NCI-H1436 treated with DMSO at 0.1 percent for 48 hours (cell line): ENCODE measurements at places on chromosomes 5 and 9.

GRCh38 chr5:50888751-50889150 lies 222.3 kb downstream of the PARP8 start:
- DNase-seq, result no peak

GRCh38 chr5:51960617-51961121 lies 577.4 kb downstream of the ISL1 start:
- peak; percentile 62 for DNase-seq

GRCh38 chr5:145872486-145872885 lies 328 bp downstream of the GRXCR2 start:
- no peak for DNase-seq

DNA sequence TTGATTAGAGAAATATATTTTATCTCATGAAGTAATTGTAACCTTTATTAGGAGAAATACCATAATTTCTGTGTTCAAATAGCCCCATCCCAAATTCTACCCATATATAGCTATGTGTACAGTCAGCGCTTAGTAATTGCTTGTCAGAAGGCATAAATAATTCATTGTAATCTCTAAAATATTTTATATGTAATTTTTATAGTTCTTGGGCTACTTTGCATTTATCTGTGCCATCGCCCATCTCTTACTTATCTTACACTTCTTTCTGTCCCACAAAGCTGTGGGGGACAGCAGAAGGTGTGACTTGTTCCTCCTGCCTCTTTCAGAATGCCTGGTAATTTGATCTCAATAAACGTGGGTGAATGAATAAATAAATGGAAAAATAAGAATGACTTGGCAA lies 5.5 kb downstream of the ADAMTSL1 start:
- DNase-seq, result no peak

DNA sequence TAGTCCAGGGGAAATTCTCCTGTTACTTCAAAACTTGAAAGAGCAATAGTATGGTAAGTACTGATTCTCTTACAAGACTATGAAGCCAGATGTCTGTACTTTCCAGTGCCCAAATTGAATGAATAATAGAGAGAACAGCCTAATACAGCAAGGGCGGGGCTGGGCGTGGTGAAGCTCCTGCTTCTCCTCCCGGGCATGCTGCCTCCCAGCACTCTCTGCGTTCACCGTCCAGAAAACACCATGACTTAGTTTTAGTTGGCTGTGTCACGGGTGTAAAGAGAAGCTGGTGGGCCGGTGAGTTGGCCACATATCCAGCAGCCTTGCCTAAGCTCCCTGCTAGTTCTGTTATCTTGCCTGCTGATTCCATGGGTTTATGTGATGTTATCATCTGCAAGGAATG lies 40.7 kb upstream of the ADAMTS2 start:
- DNase-seq, result no peak

GRCh38 chr9:20114974-20115373 lies 326.1 kb upstream of the SLC24A2 start:
- no peak for DNase-seq

DNA sequence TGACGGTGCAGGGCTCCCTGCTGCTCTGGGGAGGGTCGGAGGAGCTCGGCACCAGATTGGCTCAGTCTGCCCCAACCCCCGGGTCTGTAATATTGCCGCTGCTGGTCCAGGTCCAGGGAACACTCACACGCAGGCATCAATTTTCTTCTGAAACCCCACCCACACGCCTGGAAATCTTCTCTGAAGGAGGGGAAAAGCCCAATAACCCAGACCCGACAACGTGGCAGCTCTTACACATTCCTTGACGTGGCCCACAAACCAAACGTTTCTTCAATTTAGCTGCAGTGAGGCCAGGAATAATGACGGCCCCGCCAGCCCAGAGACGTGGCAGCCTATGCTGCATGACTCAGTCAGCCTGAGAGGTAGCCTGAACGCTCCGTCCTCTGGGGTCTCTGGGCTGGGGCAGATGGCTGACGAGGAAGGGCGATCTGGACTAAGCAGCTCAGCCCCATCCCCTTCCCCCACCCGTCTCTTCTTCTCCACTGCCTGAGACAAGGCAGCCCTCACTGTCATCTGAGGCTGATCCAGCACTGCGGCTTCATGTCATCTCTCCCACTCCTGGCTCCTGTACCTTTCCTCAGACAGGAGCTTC lies 9.9 kb upstream of the SPARC start:
- no peak for DNase-seq

DNA sequence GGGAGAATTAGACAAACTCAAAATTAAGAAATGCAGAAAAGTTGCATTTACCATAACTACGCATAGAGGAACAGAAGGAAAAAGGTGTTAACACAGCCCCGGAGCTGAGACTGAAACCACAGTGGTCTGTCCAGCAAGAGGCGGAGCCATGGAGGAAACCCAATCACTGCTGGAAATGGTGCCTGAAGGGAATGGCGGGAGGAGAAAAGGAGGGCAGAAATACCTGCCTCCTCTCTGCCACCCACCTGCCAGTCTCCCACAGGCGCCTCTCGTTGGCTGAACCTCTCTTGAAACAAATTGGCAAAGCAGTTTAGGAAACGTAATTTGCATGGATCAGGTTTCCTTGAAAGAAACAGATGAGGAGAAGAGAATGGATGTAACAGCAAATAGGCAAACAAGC lies 9.7 kb upstream of the PRKACG start:
- DNase-seq, result peak; percentile 75

DNA sequence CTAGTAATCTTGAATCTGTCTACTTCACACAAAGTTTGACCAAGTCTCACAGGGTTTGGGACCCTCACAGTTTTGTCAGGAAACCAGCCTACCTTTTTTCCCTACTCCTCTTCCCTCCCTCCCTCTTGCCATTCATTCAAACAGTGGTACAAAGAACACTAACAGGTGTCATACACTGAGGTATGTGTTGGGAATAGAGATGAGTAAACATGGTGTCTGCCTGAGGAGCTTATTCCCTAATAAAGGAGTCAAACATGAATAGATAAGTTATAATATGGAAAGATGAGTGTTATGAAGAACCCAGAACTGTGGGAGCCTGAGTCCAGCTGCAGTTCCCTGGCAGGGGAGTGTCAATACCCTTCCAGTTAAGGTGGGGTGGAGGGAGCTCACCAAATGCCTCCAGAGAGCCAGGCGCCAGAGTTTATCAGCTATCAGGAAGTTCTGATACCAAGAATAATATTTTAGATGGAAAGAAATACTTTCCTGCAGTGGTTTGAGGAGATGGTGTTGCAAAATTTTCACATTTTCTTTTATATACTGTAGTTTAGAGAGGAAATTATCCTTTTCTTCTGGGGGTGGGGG lies 183.4 kb upstream of the NR3C1 start:
- DNase-seq, result no peak

DNA sequence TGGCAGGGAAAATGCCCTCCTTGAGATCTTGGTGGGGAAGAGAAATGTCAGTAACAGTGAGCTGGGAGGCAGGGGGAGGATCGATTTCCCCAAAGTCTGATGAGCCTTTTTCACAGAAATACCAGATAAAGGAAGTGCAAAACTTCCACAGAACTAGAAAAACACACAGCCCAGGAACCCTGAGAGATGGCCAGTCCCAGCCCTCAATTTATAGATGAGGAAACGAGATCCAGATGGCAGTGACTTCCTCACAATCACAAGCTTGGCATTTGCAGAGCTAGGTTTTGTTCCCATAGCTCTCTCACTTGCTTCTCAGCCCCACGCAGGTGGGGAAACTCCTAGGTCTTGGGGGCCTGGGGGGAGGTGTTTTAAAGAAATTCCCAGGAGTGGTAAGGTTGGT lies 3.8 kb upstream of the GGTA1 start:
- no peak for DNase-seq

GRCh38 chr9:2367970-2368369 lies 253.6 kb upstream of the VLDLR start:
- no peak for DNase-seq

DNA sequence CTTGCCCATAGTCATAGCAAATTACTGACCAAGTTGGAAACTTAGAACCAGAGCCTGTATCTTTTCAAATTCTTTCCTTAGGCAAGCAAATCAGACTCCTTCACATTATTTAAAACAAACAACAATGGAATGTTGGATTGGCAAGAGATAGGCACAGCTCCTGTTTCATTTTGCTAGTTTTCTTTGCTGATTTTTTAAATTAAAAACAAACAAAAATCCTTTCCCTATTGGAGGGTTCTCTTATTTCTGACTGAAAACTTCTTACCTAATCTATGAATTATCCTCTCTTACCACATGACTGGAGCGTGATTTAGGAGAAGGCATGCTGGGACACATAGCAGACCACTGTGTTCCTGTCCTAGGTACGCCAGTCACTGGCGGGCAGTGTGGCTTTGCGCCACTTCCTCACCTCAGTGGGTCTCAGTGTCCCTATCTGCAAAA lies 63.0 kb downstream of the TTC39B start:
- DNase-seq, result no peak

DNA sequence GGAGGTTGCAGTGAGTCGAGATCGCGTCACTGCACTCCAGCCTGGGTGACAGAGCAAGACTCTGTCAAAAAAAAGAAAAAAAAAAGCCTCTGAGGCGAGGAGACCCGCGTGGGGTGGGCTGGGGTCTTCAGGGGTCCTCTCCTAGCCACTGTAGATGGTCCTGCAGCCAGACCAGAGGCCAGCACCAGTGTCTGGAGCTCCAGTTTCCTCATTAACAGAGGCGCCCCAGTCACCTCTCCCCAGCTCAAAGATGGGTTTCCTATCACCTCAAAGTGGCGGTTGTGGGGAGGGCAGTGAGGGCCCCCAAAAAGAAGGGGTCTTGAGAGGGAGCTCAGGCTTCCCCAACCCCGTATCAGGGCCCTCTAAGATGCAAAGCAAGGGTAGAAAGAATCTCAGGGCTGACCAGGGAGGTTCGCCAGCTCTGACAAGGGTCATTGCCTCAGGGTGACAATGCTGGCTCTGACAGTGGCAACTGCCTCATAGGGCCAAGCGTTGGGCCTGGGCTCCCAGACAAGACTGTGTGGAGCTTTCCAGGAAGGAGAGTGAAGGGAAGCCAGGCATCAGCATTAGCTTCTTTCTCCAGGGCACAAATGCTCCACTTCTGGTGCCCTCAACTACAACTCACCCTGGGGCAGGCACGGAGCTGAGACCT lies 15.0 kb downstream of the STK10 start:
- no peak for DNase-seq

DNA sequence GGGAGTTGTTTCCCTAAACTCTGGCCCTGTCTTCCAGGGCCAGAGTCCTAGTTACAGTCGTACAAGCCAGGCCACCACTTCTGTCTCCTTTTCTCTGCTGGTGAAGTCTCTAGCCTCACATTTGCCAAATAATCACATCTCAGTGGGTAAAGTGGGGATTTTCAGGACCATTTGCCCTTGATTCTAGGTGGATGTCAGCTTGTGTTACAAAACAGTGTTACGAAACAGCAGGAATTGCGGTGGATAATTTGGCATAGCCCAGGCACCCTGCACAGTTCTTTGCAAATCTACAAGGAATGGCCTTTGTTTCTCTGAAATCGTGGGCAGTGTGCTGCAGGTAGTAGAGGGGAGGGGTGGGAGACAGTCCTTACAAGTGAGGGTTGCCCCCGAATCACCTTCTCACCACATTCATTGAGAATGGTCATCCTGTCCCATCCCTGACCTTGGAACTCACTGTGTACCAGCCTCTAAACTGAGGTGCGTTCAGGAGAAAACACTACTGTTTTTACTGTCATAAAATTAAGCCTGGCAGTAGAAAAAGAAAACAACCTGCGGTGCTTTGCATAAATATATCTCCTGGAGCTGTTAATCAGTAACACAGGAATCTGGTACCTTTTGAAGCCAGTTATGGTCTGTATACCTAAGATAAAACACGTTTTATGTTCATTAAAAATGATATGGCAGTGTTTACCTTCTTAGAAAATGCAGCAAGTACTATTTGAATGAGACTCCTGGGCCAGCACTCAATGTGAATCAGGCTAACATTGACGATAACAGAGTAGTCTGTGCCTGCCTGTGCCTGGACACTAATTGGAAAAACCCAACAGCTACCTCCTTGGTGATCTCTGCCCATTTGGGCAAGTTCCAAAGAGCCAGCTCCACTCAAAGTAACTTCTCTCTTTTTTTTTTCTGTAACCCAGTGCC lies 44.3 kb downstream of the CYSTM1 start:
- DNase-seq, result no peak

DNA sequence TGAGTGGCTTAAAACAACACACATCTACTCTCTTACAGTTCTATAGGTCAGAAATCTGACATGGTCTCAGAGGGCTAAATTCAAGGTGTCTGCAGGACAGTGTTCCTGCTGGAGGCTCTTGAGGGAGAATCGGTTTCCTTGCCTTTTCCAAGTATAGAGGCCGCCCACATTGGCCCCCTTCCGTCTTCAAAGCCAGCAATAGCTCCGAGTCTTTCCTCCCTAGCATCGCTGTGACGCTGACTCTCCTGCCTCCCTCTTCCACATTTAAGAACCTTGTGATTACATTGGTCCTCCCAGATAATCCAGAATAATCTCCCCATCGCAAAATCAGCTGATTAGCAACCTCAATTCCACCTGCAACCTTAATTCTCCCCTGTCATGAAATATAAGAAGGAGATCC lies 81.3 kb upstream of the IER5L start:
- no peak for DNase-seq

DNA sequence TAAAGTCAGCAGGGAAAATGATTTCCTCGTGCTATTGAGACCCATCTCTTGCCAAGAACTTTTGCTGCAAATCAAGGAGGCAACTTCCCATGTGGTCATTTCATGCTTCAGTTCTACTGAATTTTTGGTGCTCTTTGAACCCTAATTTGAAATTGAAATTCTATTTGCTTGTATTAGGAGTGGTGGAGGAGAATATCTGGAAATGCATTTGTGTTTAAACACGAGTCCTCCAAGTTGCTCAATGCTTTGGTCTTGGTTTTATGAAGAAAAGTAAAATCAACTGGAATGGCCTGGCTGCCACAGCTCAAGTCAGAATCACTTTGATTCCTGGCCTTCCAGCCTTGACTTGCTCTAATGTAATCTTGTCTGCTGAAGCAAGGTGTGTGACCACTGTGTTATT lies 613.2 kb downstream of the TLE1 start:
- DNase-seq, result no peak

- DNase-seq, result no peak
These were observed 845.6 kb upstream of the CDH6 start for GRCh38 chr5:30347858-30348257.

DNA sequence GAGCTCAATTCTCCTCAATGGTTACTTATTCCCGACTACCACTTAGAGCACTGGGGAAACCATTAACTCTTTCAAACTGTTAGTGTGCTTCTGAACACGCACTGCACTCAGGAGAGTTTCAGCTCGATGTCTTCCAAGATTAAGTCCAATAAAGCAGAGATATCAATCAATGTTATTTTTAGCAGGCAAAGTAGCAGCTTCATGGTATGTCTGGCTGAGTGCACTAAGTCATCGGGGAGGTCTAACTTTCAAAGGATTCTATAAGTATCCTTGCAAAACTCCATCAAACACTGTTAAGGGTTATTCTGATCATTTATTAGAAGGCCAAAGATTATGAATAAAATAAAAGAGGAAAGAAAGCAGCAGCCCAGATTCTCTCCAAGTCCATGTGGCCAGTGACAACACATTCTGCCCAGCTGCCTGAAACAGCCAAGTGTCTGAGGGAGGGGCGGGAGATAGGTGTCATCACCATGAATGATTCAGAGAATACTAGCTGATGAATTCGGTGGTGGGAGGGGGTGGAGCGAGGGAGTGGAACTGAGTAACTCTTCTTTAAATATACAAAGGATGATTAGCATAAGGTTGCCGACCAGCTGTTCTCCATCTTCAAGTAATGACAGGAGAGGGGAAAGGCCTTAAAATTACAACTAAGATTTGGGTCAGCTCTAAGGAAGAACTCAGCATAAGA lies 21.3 kb downstream of the NREP start:
- no peak for DNase-seq

- no peak for DNase-seq
These were observed 40.2 kb upstream of the EGFL7 start for GRCh38 chr9:136622538-136622948.
